ENCODE measurements at places on chromosomes 2 and 18.
A peak's percentile ranks its signal among the peaks of the same experiment; 100 is the strongest.

DNA sequence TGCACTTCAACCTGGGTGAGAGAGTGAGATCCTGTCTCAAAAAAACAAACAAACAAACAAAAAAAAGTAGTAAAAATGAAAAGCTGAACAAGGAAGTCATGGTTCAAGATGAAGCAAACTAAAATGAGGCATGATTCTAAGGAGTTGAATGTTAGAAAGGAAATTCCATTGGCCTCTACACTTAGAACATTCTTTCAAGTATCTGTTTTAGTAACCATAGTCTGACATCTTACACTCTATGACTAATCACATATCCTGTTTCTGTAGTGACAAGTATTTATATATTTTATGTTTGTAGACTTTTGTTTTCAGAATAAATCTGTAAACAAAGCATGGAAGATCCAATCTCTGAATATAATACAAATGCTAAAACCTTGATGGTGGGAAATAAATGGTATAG lies 164.1 kb downstream of the KIAA1328 start:
- no peak for ATAC-seq

GRCh38 chr18:7205346-7205745 lies 25.5 kb upstream of the LRRC30 start:
- no peak for ATAC-seq

GRCh38 chr2:219897456-219897855 lies 270.0 kb downstream of the SLC4A3 start:
- ATAC-seq, result no peak

DNA sequence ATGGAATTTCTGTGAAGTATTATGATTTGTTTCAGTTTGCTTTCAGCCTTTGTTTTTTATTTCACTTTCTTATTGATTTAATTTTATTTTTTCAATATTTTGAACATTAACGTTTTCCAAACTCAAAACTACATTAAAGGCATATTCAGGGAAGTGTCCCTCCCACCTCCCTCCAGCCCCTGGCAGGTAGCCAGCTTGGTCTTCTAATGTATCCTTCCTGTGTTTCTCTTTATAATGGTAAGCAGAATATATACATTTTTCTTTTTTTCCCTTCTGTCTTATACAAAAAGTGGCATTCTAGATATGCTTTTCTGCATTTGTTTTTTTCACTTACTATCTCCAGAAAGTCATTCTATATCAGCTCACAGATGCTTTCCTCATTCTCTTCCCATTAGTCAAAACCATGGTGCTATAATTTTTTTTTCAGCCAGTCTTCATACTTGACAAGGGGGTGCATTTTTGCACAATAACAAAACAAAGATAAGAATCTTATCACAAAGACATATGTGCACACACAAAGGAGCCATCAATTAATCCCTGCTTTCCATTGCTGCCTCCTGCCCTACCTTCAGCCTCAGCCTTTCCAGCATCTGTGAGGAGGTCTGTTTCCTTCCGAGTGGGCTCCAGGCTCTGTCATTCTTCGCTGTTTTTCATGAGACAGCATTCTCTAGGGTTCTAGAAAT lies 33.7 kb upstream of the TMEM177 start:
- ATAC-seq, result no peak

GRCh38 chr18:78630981-78631510 lies 348.6 kb upstream of the SALL3 start:
- ATAC-seq, result no peak

DNA sequence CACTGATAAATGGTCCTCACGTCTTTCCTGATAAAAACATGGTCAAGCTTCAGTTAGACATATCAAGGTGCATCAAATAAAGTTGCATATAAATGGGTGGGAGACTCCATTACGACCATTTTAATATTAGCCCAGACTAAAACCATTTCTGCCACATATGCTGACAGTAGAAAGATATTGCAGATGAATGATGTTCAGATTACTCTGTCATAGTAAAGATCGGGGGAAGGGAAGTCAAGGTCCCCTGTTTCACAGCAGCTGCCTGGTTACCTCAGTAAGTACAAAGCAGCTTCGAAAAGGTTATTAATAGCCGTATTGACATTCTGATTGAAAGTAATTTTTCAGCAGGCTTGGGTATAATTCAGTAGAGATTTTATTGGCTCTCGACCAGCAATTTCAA lies 927.7 kb upstream of the CDH2 start:
- ATAC-seq, result no peak

DNA sequence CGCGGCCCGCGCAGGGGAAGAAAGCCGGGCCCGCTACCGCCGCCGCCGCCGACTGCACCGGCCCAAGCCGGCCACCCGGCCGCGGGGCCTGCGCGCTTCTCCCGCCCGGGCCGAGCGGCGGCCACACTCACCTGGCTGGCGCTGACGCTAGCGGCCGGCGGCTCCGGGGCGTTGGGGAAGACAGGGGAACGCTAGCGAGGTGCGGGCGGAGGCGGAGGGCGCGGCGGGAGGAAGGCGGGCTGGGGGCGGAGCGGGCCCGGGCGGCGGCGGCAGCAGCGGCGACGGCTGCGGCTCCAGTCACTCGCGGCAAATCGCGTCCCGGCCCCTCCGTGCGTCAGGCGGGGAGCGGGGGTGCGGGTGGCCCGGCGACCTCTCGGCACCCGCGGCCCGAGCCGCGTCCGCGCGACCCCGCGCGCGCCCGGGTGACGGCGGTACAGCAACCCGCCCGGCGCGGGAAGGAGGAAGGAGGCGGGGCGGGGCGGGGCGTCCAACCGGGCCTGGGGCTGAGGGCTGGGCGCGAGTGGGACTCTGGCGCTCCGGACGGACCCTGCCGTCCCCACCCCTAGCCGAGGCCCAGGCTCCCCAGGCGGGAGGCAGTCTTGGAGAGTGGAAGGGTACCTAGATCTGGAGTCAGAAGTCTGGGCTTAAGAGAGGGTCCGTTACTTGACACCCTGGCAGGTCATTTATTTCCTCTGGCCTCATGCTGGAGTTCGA lies at the start of gene SESTD1:
TSS of gene SESTD1 (minus strand) at position 465 of the 714 bp plus-strand sequence. CDS start 72,991 bp downstream, outside the sequence.
- peak; percentile 70 for ATAC-seq

GRCh38 chr2:191892391-191892790 lies 45.5 kb upstream of the CAVIN2 start:
- peak; percentile 27 for ATAC-seq

DNA sequence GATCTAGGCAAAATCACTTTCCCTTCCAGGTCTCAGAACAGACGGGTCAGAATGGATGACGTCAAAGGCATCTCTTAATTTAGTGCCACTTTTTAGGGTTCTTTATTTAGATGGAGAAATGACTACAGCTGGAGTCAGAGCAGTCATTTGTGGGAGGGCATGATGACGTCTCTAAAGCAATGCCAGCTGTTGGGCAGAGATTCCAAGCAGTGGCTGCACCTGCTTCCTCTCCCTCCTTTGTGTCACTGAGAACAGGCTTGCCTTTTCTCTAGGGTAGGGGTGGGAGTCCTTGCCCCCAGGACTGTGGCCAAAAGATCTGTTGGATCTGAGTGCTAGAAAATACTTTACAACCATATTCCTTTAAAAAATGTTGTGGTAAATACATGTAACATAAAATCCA lies 28.7 kb upstream of the SKOR2 start:
- no peak for ATAC-seq

DNA sequence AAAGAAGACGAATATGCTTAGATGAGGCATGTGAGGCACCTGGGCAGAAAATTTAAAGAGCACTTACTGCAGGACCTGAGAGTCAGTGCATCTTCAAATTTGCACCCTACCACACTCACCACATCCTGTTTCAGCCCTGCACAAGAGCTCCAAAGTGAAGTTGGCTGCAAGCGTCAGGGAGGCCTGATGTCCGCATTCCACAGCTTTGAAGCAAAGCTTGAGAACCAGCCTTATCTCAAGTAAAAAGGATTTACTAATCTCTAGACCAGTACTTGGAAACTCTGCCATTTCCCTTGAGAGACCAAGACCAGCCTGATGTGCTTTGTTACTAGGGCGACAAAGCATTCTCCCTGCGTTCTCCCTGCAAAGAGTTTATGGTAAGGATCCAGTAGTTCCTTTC lies 3.4 kb upstream of the ASNSD1 start:
- no peak for ATAC-seq

- ATAC-seq, result no peak
Observed at GRCh38 chr2:23435250-23436035, 50.5 kb downstream of the KLHL29 start.

GRCh38 chr2:68225119-68225632 lies 27.2 kb downstream of the PPP3R1 start:
- peak; percentile 33 for ATAC-seq

- ATAC-seq, result no peak
Observed at GRCh38 chr2:127228102-127228501, 8.0 kb upstream of the CYP27C1 start.

- peak; percentile 81 for ATAC-seq
Observed at GRCh38 chr2:101253013-101253702, 472 bp downstream of the CNOT11 start.

GRCh38 chr2:108634576-108635160 lies 84.6 kb upstream of the RANBP2 start:
- no peak for ATAC-seq

DNA sequence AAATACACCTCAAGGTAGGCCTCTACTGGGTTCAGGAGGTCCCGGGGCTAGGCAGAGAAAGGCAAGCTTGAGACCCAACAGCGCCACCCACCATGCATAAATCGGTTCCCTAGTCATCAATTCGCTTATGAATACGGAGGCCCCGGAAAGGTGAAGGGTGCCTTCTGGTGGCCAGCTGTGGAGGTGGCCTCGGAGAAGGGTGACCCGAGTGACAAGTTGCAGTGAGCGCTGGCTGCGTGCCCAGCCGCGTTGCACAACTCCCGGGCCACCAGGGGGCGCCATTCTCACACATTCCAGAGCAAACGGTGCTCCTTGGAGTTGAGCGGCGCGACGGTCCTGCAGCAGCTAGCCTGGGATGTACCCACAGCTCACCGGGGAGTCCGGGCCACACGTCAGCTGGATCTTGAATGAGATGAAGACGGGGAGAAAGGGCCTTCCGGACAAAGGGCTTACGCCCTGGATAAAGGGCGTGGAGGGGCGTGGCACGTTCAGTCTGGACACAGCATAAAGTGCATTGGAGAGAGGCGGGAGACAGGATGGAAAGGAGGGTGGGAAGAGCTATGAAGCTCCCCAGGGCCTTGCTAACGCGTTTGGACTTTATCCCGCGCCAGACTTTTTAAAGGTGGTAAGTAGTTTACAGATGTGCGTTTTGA lies 20.4 kb downstream of the TMSB10 start:
- peak; percentile 86 for ATAC-seq

GRCh38 chr2:234797566-234798250 lies 154.1 kb upstream of the SH3BP4 start:
- no peak for ATAC-seq

DNA sequence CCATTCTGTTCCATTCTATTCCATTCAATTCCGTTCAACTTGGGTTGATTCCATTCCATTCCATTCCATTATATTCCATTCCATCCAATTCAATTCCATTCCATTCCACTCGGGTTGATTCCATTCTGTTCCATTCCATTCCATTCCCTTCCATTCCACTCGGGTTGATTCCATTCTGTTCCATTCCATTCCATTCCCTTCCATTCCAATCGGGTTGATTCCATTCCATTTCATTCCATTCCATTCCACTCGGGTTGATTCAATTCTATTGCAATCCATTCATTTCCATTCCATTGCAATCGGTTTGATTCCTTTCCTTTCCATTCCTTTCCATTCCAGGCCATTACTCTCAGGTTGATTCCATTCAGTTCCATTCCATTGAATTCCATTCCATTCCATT lies 1138.4 kb downstream of the RPIA start:
- peak; percentile 30 for ATAC-seq

DNA sequence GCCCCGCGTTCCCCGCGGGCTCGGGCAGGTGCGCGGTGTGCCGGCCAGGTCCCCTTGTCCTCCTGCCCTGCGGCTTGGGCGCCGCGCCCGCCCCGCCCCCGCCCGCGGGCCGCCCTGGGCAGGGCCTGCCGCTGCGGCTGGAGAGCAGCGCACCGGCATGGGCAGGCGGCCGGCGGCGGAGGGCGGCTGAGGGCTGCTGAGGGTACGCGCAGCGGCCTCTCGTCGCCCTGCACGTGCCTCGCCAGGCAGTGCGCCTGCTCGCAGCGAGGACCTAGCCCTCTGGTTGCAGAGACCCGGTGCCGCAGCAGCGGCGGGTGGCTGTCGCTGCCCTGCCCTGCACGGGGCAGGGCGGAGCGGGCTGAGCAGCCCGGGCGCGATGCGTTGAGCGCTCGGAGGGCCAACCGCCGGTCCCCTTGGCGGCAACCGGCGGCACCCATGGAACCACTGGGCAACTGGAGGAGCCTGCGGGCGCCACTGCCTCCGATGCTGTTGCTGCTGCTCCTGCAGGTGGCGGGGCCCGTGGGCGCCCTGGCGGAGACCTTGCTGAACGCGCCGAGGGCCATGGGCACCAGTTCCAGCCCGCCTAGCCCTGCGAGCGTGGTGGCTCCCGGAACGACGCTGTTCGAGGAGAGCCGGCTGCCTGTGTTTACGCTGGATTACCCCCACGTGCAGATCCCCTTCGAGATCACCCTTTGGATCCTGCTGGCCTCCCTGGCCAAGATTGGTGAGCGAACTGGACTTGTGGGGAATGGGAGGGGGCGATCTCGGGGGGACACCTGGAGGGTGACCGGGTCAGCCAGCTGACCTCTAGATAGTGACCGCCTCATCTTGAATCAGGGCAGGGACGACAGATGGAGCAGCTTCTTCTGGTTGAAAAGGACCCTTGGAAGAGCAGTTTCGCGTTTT lies at the start of gene SLC9A2:
TSS of gene SLC9A2 (plus strand) at position 140 of the 906 bp plus-strand sequence. CDS start at position 436, 296 bp downstream.
- peak; percentile 55 for ATAC-seq

DNA sequence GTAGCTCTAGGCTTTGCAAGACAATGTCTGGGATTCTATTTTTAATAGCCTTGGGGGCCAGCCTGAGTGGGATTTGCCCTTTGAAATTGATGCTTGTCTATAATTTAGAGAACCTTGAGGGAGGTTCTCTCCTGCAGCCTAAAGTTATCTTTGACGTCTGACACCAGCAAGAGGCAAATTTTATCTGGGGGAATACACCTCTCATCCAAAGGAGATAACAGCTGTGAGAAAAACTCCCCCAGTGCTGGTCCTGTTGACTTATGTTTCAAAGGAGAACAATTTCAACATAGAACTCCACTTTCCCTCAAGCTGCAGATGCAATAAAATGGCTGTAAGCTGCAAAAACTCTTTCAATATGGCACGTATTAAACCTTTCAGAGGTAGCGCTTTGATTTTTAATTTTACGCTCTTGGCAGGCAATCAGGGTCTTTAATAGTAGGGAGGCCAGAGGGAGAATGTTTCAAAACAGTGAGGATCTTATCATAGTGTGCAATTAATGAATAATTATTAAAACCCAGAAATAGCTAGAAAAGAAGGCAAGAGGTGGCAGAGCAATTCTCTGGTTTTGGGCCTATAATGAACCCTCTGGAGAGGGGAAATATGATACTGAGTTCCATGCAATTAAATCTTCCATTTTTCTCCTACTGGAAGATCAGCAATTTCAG lies 62.4 kb downstream of the LYPD1 start:
- no peak for ATAC-seq

- no peak for ATAC-seq
Observed at GRCh38 chr2:197433780-197434438, 919 bp downstream of the SF3B1 start.

GRCh38 chr2:69659941-69660483 lies 16.5 kb upstream of the AAK1 start:
- ATAC-seq, result no peak

DNA sequence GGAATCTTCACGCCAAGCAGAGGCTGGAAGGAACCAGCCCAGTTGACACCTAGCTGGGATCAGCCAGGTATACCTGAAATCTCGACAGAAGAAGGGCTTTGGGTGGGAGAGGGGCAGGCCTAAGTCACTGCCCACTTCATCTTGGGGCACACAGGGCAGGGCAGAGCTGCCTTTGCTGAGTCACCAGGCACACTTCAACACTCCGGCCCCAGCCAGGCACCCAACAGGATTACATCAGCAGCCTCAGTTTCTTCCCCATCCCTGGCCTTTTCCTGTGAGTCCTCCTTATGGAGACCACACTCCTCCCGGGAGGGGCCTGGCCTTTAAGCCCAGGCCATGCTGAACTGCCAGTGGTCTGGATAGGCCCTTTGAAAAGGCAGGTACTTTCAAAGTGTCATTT lies 201.7 kb upstream of the HS6ST1 start:
- ATAC-seq, result peak; percentile 14

Data from esophagus mucosa (tissue), 1 donor.